Activated CD8-positive, alpha-beta memory T cell treated with anti-CD3 and anti-CD28 coated beads, Interleukin-2, amount 10 ng/mL, durations not matched to agents 7 days and 5 days (primary cell): ENCODE measurements at places on chromosomes 5 and 9. TPM values are rescaled to one million over a fixed set of nuclear protein-coding genes. Genes with fewer than 3 reads are reported as not detected.

The CD180 gene
- total RNA-seq: not detected

The SYK gene
- 0.28 TPM for total RNA-seq

The SH3GL2 gene
- total RNA-seq: not detected

The CD274 gene
- total RNA-seq: 8.3 TPM

The LCN15 gene
- not detected for total RNA-seq

The UNC5A gene
- not detected for total RNA-seq

The PLCXD3 gene
- not detected for total RNA-seq

The TLX3 gene
- total RNA-seq: not detected

The SPOCK1 gene
- total RNA-seq: 0.16 TPM

- no peaks in the 10 kb centered on the region for H3K36me3 ChIP-seq
- no peak for DNase-seq
- H3K27ac ChIP-seq: no peak overlapping the region
- H3K4me3 ChIP-seq: no peak overlapping the region
- H3K27me3 ChIP-seq: no peaks in the 10 kb centered on the region
- no peaks in the 10 kb centered on the region for H3K4me1 ChIP-seq
Measured at GRCh38 chr9:110729641-110730040, 61.0 kb downstream of the MUSK start.

DNA sequence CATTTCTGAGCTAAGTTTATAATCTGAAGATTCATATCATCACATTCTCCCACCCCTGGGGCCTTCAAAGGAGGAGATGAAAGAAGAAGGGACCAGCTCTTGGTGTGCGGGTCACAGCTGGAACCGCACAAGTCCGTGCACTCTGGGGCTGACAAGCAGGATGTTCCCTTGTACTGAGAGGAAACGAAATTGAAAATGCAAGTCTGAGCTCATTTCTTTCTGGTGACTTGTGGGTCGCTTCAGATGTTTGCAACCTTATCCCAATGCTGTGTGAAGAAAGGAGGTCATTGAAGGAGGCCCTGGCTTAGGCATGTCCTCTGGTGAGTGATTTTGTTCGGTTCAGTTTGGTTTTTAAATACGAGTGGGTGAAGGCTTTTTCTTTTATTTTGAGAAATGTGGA, 59.6 kb downstream of the C9orf152 start:
- H3K4me1 ChIP-seq: peaks cover 76% of the 10 kb centered on the region
- H3K36me3 ChIP-seq: peaks cover 38% of the 10 kb centered on the region
- H3K27me3 ChIP-seq: no peaks in the 10 kb centered on the region
- H3K4me3 ChIP-seq: peak overlapping the region; percentile 89
- DNase-seq: peak; percentile 86

GRCh38 chr5:90279091-90279490, 130.5 kb downstream of the CETN3 start:
- DNase-seq: no peak
- H3K27me3 ChIP-seq: no peaks in the 10 kb centered on the region
- no peaks in the 10 kb centered on the region for H3K36me3 ChIP-seq
- no peak overlapping the region for H3K4me3 ChIP-seq

DNA sequence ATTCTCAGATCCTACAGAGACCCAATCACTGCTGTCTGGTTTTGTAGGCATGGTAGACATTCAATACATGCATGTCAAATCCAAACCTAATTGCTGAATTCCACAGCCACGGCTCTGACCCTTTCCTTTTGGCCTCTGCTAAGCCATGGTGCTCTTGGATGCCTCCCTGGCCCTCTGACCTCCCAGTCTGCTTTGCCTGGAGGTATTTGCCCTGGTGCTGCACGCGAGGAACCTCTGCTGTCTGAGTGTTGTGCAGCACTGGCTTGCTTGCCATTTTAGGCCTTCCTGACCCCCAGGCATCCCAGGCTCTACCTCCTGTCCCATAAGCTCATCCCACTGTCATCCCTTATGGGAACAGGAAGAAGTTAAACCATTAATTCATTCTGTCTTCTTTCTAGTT, 60.9 kb downstream of the DOCK2 start:
- H3K4me3 ChIP-seq: no peak overlapping the region
- no peaks in the 10 kb centered on the region for H3K27me3 ChIP-seq
- H3K4me1 ChIP-seq: peaks cover 7% of the 10 kb centered on the region

DNA sequence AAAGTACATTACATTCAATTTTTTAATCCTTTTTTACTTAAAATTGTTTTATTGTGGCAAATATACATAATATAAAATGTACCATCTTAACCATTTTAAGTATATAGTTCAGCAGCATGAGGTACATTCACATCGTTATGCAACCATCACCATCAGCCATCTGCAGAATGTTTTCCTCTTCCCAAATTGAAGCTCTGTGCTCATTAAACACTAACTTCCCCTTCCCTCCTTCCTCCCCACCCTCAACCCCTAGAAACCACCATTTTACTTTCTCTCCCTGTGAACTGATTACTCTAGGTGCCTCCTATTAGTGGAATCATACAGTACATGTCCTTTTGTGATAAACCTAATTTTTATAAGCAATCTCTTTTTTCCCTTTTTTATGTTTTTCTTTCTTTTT, 15.6 kb downstream of the TEX53 start:
- H3K27me3 ChIP-seq: no peaks in the 10 kb centered on the region
- H3K27ac ChIP-seq: no peak overlapping the region

- no peak for DNase-seq
- H3K4me1 ChIP-seq: no peaks in the 10 kb centered on the region
- H3K4me3 ChIP-seq: no peak overlapping the region
- H3K27me3 ChIP-seq: no peaks in the 10 kb centered on the region
Measured at GRCh38 chr9:115992834-115993233, 160.8 kb upstream of the PAPPA start.

DNA sequence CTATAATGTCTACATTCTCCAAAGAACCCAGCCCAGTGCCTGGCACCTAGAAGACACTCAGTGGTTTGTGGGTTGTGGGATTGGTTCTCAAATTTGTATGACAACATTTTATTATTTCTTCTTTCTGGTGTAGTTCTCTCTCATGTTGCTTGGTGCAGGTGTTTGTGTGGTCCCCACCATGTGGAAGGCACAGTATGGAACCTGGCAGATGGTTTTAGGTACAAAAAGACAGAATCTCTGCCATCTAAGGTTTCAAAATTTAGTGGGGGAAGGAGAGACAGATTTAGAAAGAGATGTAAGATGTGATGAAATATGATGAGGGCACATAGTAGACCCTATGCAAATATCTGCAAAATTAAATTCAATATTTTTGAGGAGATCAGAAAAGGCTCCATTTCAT, 323.8 kb downstream of the CDK5RAP2 start:
- no peaks in the 10 kb centered on the region for H3K36me3 ChIP-seq
- H3K27me3 ChIP-seq: peaks cover 3% of the 10 kb centered on the region
- H3K4me1 ChIP-seq: no peaks in the 10 kb centered on the region
- no peak for DNase-seq
- H3K4me3 ChIP-seq: no peak overlapping the region

DNA sequence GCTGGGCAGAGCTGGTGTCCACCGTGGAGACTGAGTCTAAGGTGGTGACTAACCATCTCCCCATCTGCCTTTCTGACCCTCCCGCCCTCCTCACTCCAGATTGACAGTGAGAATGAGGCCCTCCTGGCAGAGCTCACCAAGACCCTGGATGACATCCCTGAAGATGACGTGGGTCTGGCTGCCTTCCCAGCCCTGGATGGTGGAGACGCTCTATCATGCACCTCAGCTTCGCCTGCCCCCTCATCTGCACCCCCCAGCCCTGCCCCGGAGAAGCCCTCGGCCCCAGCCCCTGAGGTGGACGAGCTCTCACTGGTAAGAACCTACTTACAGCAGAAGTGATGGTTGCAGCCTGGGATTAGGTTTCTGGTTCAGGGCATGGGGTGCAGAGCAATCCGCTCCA, 96.5 kb downstream of the PPARGC1B start:
- H3K36me3 ChIP-seq: no peaks in the 10 kb centered on the region
- no peak overlapping the region for H3K27ac ChIP-seq
- peaks cover 6% of the 10 kb centered on the region for H3K4me1 ChIP-seq
- H3K4me3 ChIP-seq: no peak overlapping the region

DNA sequence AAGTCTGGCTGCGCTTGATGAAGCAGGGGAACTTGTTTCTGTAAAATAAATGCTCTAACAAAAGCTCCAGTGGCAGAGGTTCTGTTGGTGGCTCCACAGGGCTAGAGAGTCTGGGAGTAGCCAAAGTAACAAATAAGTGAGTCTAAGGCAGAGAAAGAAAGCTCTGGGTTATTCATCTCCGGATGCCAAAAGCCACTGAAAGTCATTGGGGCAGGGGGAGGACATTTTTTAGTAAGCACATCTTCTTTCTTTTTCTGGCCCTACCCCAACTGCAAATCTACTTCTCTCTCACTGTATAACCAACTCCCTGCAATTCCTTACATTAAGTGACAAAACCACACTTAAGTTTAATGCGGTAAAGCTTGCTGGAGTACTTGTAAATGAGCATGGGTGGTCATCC, 141.6 kb downstream of the INSYN2B start:
- peaks cover 44% of the 10 kb centered on the region for H3K4me1 ChIP-seq
- H3K27me3 ChIP-seq: no peaks in the 10 kb centered on the region
- H3K4me3 ChIP-seq: no peak overlapping the region
- H3K27ac ChIP-seq: peak overlapping the region; percentile 47
- H3K36me3 ChIP-seq: peaks cover 53% of the 10 kb centered on the region

DNA sequence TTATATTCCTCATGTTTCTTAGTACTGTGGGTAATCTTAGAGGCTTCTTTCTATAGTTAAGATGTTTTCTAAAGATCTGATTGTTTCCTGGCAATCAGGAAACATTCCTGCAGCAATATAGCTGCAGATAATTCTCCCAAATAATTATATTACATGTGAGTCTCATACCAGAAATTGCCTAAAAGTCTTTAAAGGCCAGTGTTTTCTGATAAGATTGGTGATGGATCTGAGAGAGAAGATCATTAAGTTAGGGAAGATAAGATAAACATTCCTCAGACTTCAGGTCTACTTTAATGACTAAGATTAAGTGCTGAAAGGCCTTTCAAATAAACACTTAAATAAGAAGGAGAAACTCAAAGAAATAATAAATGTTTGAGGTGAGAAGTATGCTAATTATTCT, 107.7 kb upstream of the DAB2 start:
- no peaks in the 10 kb centered on the region for H3K36me3 ChIP-seq
- H3K27ac ChIP-seq: no peak overlapping the region
- no peak for DNase-seq
- no peak overlapping the region for H3K4me3 ChIP-seq
- no peaks in the 10 kb centered on the region for H3K4me1 ChIP-seq

GRCh38 chr9:10144355-10144754, 468.4 kb downstream of the PTPRD start:
- no peak for DNase-seq
- no peaks in the 10 kb centered on the region for H3K27me3 ChIP-seq
- no peaks in the 10 kb centered on the region for H3K36me3 ChIP-seq

- no peak overlapping the region for H3K27ac ChIP-seq
- H3K4me3 ChIP-seq: no peak overlapping the region
- H3K36me3 ChIP-seq: no peaks in the 10 kb centered on the region
- H3K27me3 ChIP-seq: peaks cover 15% of the 10 kb centered on the region
- no peak for DNase-seq
- H3K4me1 ChIP-seq: peaks cover 7% of the 10 kb centered on the region
Measured at GRCh38 chr5:10528056-10528816, 35.6 kb upstream of the ANKRD33B start.

DNA sequence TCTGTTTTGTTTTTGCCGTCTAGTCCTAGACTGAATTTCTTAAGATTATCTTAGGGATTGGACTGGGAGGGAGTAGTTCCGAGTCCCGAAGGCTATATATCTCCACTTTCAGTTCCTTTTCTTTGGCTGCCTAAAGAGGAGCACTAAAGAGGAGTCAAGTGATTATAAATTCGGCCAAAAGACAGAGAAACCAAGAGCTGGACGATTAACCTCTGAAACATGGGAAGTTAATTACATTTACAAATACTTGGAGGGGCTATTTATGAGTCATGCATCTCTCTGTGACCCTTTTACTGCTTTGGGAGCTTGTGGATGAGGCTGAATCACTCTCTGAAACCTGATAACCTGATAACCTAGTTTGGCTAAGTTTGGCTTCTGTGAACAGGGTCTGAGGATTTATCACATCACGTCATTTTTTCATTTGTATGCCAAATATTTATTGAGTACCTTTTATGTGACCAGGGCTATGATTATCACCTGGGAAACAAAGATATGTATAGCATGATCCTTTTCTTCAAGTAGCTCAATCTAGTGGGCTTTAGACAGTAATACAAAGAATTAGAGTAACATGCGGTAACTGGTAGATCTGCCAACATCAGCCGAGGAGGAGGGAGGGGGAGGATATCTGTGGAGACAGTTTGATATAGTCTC, 180.9 kb downstream of the CD180 start:
- H3K27me3 ChIP-seq: no peaks in the 10 kb centered on the region
- H3K4me1 ChIP-seq: peaks cover 15% of the 10 kb centered on the region
- H3K36me3 ChIP-seq: peaks cover 7% of the 10 kb centered on the region
- no peak for DNase-seq

GRCh38 chr5:36457511-36458270, 148.7 kb upstream of the SLC1A3 start:
- peaks cover 2% of the 10 kb centered on the region for H3K4me1 ChIP-seq
- no peak overlapping the region for H3K4me3 ChIP-seq
- H3K36me3 ChIP-seq: no peaks in the 10 kb centered on the region

GRCh38 chr5:79842006-79842881, 148.8 kb downstream of the MTX3 start:
- H3K27ac ChIP-seq: no peak overlapping the region
- H3K27me3 ChIP-seq: peaks cover 22% of the 10 kb centered on the region
- no peak for DNase-seq
- no peak overlapping the region for H3K4me3 ChIP-seq
- peaks cover 1% of the 10 kb centered on the region for H3K36me3 ChIP-seq
- peaks cover 26% of the 10 kb centered on the region for H3K4me1 ChIP-seq

- no peak overlapping the region for H3K4me3 ChIP-seq
- H3K4me1 ChIP-seq: no peaks in the 10 kb centered on the region
- H3K27me3 ChIP-seq: no peaks in the 10 kb centered on the region
Measured at GRCh38 chr5:89421035-89421434, 538.1 kb upstream of the MEF2C start.

GRCh38 chr9:77020413-77021290, 1.2 kb downstream of the FOXB2 start:
- H3K27ac ChIP-seq: peak overlapping the region; percentile 67
- H3K4me3 ChIP-seq: no peak overlapping the region
- H3K36me3 ChIP-seq: peaks cover 6% of the 10 kb centered on the region
- H3K4me1 ChIP-seq: peaks cover 10% of the 10 kb centered on the region
- H3K27me3 ChIP-seq: peaks cover 92% of the 10 kb centered on the region

DNA sequence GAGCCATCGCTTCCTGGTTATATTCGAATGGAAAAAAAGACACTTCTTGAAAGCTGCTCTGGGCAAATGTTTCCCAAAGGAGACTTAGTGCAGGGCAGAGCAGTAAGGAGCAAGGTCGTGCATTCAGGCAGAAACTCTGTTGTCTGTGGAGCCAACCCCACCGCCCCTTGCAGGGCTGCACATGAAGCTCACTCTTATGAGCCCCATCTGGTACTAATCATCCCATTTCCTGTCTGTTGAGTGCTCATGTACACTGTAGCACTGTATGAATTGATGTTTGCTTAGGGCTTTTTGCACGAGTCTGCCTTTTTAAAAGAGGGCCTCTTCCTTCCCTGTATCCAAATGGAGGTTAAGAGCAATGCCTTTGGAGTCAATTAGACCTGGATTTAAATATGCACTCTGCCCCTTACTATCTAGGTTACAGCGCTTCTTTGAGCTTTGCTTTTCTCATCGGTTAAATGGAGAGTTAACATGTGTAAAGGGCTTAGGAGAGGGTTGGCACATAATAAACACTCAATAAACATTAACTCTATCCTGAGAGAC, 25.4 kb downstream of the HMHB1 start:
- no peak for DNase-seq
- H3K36me3 ChIP-seq: no peaks in the 10 kb centered on the region
- H3K27ac ChIP-seq: no peak overlapping the region
- no peak overlapping the region for H3K4me3 ChIP-seq
- no peaks in the 10 kb centered on the region for H3K4me1 ChIP-seq
- H3K27me3 ChIP-seq: peaks cover 10% of the 10 kb centered on the region

GRCh38 chr5:180688330-180689070, 39.1 kb upstream of the FLT4 start:
- H3K36me3 ChIP-seq: no peaks in the 10 kb centered on the region
- H3K27ac ChIP-seq: peak overlapping the region; percentile 61
- peaks cover 19% of the 10 kb centered on the region for H3K4me1 ChIP-seq
- H3K27me3 ChIP-seq: peaks cover 36% of the 10 kb centered on the region
- peak overlapping the region; percentile 49 for H3K4me3 ChIP-seq
